Activated naive CD8-positive, alpha-beta T cell treated with anti-CD3 and anti-CD28 coated beads for 36 hours (primary cell): ENCODE measurements at places on chromosomes 1 and 21. TPM values are rescaled to one million over a fixed set of nuclear protein-coding genes. Genes with fewer than 3 reads are reported as not detected.

DNA sequence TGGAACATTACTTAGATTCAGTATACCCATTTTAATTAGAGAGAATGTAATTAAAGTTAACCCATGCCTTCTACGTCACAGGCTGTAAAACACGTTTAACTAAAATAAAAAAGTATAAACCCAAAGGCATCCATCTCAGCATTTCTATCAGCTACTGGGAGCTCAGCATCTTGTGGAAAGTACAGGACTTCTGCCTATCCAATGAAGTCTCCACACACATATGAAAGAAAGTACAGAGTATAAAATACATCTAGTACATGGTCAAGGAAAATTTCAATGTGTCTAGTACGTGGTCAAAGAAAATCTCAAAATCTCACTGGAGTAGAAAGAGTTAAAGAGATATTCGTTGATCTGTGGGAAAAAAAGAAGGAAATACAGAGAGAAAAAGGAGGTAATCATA is 141.4 kb upstream of the ZNHIT6 start:
- H3K4me1 ChIP-seq, result no peaks in the 10 kb centered on the region
- no peaks in the 10 kb centered on the region for H3K36me3 ChIP-seq
- H3K4me3 ChIP-seq, result no peak overlapping the region

The MYCL gene
- total RNA-seq, result 0.08 TPM

DNA sequence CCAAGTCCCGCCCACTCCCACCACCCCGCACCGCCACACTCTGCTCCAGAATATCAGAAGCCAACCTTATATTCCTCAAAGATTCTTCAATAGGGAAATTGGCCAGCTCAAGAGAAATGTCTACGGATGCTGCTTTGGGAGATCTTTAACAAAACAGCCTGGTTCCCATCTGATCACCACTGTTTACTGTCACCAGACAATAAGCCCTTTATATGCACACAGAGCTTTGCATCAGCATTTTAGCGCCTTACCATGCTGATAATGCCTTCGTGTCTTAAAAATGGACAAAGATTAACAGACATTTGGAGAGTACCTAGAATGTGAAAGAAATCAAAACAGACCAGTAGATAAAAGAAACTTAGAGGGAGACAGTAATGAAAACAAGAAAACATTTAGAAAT is 141.7 kb upstream of the SYT6 start:
- no peak overlapping the region for H3K4me3 ChIP-seq
- H3K27ac ChIP-seq, result no peak overlapping the region
- DNase-seq, result no peak
- H3K27me3 ChIP-seq, result no peaks in the 10 kb centered on the region
- H3K36me3 ChIP-seq, result no peaks in the 10 kb centered on the region

The CFAP126 gene
- total RNA-seq, result not detected

GRCh38 chr1:232578651-232579195 is 51.2 kb downstream of the SIPA1L2 start:
- H3K27ac ChIP-seq, result no peak overlapping the region
- no peak overlapping the region for H3K4me3 ChIP-seq
- no peak for DNase-seq
- peaks cover 23% of the 10 kb centered on the region for H3K4me1 ChIP-seq
- peaks cover 4% of the 10 kb centered on the region for H3K27me3 ChIP-seq
